NCI-H1417 (cell line): ENCODE measurements at places on chromosomes 2 and 18.

GRCh38 chr2:64362562-64363026 is 91.4 kb upstream of the LGALSL start:
- no peak for DNase-seq

GRCh38 chr2:32947076-32947483 is 327 bp downstream of the LTBP1 start:
- DNase-seq = peak; percentile 62

DNA sequence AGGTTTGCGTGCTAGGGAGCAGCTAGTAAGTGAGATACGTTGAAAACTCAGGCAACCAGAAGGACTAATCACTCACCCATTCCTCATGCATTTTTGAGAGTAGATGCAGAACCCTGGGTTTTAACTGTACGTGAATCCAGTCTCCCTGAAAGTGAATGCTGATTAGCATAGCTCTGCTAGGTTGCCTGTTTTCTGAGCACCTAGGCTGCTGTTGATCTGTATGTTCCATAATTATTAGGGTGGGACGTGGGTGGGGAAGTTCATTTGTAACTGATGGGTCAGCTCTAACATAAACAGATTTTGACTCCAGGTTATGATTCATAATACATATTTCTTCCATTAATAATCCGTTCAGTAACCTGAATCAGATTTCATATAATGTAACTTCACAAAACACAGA is 379.0 kb upstream of the FANCL start:
- no peak for DNase-seq

DNA sequence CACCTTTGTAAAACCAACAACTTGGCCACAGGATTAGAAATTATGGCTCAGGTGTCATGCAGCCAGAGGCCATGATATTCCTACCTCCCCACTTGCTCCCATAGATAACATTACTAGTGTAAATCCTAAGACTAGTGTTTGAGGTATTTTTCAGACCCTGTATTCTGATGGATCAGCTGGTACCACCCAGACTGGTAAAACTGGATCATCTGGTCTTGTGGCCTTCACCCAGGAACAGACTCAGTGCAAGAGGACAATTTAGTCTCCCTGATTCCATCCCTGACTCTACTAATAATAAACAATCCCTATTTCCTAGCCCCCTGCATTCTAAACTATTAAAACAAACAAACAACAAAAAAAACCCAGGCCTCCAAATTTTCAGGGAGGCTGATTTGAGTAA is 121.0 kb downstream of the ALPK2 start:
- DNase-seq = no peak

DNA sequence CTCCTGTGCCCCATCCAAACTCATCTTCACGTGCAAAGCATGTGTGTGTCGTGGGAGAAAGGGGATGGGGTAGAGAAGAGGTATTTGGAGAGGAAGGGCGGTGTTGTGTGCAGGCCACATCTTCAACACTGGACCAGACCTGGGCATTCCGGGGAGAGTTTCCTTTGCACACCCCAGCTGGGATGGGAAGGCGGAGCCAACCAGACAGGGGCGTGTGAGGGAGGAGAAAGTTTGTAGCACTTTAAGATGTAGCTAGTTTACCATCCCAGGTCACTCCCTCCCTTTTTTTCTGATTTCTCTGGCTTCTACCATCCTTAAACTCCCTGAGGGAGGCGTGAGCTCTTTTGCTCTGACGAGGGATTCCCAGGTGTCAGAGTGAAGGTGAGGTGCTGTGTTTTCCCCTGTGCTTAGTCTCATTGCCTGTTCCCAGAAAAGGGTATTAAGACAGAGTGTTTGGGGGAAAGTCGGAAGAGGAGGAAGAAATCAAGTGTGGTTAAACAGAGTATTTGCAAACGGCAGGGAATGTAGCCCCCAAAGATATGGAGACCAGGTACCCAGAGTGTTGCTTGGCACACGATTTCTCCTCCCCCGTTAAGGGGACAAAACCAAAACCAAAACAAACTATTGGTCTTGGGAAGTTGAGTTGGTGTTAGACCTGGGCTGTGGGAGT is 1.6 kb downstream of the SETBP1 start:
- peak; percentile 51 for DNase-seq

DNA sequence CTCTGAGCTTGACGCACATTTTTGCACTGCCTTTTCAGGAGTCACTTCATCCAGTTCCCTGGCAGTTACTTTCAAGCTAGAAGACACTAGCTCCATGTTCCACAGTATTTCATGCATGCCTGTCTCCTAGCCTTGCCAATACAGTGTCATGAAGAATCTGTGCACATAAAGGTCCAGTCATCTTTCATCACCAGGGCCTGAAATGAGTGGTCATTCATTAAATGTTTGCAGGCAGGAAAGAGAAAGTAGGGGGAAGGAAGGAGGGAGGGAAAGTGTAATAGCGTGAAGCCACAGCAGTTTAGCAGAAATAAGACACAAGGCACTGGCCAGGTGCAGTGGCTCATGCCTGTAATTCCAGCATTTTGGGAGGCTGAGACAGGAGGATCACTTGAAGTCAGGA is 92.4 kb upstream of the COPS8 start:
- DNase-seq = no peak

DNA sequence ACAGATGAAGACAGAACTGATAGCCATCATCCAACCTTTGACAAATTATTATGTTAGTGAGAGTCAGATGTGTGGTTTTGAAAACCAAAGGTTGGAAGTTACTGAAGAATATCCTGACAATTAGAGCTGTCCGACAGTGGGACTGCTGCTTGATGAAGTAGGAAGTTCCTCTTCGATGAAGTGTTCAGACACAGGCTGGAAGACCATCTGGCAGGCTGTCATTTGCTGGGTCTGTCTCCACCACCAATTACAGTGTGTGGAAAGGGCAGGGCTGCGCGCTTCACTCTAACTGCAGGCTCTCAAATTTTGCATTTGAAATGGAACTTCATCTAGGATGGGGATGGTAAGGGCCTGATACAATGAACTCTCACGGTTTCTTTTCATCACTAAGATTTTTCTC is 313.8 kb downstream of the PIK3C3 start:
- peak; percentile 50 for DNase-seq

DNA sequence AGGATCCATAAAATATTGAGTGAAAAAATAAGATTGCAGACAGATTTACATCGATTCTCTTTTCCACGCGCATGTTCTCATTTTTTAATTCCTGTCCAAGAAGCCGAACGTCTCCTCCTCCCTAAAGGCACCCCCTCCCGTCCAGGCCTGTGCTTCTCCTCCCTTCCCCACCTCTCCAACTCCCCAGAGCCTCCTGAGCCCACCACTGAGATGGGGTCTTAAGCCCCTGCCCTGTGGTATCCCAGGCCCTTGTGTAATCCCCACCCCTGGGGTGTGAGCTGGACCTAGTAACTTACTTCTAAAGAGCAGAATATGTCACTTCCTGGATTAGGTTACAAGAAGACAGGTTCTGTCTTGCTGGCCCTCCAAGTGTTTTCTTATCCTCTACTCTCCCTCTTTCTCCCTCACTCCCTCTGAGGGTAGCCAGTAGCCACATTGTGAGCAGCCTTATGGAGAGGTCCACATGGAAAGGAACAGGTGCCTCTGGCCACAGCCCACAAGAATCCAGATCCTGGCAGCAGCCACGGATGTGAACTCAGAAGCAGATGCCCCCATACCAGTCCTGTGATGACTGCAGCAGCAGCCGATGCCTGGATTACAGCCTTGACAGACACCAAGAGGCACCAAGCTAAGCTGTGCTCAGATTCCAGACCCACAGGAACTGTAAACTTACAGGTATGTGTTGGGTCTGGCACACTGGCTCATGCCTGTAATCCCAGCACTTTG is 39.6 kb upstream of the OTOS start:
- no peak for DNase-seq

DNA sequence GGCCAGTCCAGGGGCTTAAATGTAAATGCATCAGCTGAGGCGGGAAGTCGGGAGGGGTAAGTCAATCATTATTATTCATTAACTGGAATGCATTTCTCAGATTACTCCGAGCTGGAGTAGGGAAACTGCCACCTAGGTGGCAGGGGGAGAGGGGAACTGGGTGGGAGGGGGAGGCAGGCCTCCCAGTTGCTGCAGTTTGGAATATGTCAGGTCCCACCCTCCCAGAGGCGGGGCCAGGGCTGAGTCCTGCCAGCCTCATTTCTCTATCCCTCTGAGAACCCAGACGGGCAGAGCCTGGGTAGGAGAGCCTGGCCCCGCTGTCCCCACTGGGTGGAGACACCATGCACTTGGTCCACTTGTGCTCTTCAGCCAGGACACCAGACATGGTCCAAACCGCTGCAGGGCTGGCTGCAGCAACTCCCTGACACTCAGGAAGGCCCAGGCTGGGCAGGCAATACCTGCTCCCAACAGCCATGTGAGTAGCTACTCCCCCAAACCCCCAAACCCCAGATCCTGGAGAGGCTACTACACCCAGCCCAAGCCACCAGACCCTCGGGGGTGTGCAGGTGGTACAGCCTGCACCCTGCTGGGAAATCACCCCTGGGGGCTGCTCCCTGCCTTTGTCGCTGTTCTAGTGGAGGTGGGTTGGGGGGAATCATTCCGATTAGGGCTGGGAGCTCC is at the start of gene GPBAR1:
Gene GPBAR1, plus strand, starts transcription at position 274 of the 681 bp plus-strand sequence. CDS start 1,710 bp downstream, outside the sequence.
- DNase-seq = no peak

GRCh38 chr2:138922973-138923563 is 142.9 kb upstream of the NXPH2 start:
- peak; percentile 62 for DNase-seq

- peak; percentile 96 for DNase-seq
These were observed 72.2 kb downstream of the MAP2 start for GRCh38 chr2:209495855-209496585.

DNA sequence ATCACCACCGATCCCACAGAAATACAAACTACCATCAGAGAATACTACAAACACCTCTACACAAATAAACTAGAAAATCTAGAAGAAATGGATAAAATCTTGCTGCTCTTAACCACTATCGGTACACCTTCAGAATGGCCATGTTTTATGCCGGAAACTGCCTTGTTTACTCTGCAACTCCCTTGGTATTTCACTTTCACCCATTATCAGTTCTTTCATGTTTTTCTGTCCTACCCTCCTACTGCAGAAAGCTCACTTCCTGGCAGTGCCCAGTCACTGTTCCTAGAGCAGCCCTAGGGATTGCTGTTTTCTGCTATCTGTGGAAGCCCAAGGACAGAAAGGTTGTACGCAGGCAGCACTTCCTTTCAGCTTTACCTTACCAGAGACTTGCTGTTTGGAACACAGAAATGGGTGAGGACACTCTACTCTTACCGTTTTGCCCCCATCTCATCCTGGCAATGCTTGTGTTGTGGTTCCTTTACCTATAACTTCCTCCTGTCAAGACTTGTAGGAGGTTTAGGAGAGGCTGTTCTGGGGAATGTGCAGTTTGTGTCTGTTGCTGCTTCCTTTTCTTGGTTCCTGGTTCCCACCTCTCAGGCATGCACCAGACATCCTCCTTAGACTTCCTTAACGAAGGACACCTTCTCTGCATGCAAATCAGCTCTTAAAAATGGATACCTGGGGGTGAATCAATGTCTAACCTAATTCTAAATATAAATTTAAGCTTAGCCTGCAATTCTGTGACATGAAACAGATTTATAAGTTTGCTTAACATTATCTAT is 394.4 kb downstream of the SPAG16 start:
- no peak for DNase-seq

- DNase-seq = no peak
These were observed 50.3 kb downstream of the SERPINB8 start for GRCh38 chr18:64019922-64020756.

DNA sequence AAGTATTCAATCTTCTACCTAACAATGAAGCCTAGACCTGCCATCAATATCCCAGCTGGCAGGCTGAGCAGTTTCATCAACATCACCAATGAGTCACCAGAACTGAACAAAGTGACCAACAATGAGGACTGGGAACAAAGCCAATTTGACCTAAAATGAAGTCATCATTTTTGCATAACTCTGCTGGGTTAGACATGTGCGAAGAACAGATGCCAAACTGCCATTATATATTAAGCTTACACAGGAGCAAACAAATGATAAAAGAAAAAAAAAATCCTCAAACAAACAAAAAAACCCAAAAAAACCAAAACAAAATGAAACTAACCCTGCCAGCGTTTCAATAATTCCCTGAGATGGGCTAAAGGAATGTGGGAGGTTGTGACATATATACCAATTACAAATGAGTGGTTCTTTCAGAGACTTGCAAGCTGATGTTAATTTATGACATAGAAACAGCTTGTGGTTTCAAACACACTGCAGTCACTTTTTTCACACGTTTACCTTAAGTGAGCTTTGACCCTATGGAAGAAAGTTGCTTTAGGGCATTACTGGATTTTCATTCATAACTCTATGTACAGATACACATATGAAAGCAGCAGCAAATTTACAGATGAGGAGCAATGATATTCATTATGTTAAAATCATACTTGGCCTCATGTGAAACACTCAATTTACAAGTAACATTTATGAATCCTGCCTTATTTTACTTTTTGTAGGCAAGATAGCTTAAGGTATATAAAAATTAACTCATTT is 56.9 kb upstream of the CCDC141 start:
- DNase-seq = no peak

- peak; percentile 91 for DNase-seq
These were observed at the start of gene PRPF40A for GRCh38 chr2:152717228-152718075. TSS of gene PRPF40A (minus strand) at chr2:152717461. CDS start at chr2:152717439, 22 bp downstream.

DNA sequence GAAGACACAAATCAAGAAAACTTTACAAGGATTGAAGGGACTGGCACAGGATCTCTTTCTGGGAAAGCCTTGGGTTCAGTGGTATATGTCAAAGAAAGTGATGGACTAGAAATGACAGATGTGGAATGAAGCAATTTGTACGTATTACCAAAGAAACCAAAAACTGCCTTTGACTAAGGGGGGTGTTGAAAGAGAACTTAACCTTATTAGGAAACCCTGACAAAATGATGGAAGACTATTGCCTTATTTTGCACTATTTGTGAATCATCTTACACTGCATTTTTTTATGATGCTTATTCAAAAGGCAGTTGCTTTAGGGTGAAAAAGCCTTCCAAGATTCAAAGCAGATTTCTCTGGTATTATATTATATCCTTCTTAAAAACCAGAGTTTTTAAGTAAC is 4.0 kb downstream of the TSGA10 start:
- DNase-seq = no peak

GRCh38 chr2:85246348-85246747 is 81.4 kb downstream of the TGOLN2 start:
- DNase-seq = peak; percentile 6
